ENCODE measurements at places on chromosomes 6 and 20. TPM values are rescaled to one million over a fixed set of nuclear protein-coding genes. Genes with fewer than 3 reads are reported as not detected.

Gene ROS1
- total RNA-seq, result not detected

- no peak for DNase-seq
- no peak overlapping the region for H3K4me3 ChIP-seq
- H3K27me3 ChIP-seq, result no peaks in the 10 kb centered on the region
Measured at GRCh38 chr6:164107297-164107995, 692.9 kb downstream of the QKI start.

DNA sequence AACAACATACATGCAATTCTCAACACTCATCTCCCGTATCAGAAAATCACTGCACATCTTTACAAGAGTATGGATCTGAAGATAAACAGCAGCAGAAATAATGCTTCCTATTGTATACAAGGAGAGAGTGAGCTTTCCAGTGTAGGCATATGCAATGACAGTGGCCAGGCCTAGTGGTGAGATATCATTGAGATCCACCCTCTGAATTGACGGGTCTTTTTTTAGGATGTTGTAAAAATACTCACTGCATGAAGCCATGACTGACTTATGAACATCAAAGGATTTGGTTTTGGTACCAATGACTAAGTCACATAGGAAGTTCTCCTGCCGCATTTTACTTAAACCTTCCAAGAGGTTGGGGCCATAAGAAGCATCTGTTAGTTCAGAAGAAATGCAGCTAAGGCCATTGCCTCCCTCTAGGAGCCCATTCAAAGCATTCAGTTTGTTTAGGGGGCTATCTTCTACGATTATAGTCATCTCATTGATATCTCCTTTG, 10.8 kb downstream of the KLHL31 start:
- H3K4me1 ChIP-seq, result peaks cover 5% of the 10 kb centered on the region
- H3K4me3 ChIP-seq, result no peak overlapping the region
- no peaks in the 10 kb centered on the region for H3K36me3 ChIP-seq
- DNase-seq, result no peak

DNA sequence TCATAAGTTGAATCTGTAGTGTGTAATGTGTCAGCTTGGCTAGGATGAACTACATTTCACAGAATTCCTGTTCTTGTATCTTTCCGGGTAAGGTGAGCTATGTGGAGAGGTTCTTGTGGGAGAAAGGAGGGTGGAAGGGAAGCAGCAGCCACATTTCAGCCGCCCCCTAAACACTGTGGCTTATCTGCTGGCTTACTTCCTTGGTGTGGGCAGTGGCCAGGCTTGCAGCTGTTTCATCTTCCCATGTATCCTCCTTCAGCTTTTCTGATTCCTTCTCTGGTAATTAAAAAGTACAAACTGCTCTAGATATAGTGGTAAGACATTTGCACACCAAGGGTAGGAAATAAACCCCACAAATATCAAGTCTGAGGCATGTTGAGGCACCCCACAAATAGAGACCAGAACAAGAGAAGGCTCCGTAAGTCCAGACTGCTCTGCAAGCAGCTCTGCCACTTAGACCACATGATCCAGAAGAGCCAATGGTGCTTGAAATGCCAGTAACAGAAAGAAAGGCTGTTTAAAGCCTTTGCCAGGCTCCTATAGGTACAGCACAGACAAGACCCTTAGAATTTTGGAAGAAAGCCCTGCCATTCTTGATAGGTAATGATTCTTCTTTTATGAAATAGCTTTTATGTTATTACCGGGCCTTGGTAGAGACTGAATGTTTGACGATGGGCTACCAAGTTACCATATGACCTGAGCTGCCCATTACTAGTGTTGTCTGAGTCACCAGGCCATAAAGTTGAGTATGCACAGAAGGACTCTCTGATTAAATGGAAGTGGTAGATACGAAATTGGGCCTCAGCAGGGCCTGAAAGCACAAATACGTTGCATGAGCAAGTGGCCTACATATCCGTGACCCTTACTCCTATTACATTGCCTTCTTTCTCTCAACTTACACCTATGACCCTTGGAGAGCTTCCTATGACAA, 215.0 kb upstream of the SGK1 start:
- no peaks in the 10 kb centered on the region for H3K27me3 ChIP-seq
- DNase-seq, result no peak
- no peak overlapping the region for H3K27ac ChIP-seq
- no peaks in the 10 kb centered on the region for H3K4me1 ChIP-seq
- H3K36me3 ChIP-seq, result no peaks in the 10 kb centered on the region
